ENCODE measurements at places on chromosomes 16 and 17.

- DNase-seq, result peak; percentile 13
Observed at GRCh38 chr16:1297018-1297696, 12.3 kb upstream of the UBE2I start.

DNA sequence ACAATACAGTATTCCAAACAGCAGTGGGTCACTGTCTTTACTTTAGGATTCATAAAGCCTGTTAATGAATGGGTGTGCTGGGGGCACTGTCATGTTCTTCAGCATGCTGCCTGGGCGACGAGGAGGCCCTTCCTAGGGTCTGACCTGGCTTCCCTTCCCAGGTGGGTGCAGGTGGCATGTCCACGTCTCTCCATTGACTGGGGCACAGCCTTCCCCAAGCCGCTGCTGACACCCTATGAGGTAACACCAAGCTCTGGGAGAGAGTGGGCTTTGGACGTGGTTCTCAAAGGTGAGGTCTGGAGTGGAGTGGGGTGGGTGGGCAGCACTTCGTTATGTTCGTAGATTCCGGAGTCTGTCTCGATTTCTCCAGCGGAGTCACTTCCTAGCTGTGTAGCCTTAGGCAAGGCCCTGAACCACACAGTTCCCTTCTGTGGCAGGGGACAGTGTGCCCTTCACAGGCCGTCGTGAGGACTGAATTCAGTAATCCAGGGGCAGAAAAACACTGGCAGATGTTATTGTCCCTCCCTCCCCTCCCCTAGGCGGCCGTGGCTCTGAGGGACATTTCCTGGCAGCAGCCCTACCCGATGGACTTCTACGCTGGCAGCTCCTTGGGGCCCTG lies 771 bp upstream of the OVCA2 start:
- no peak for DNase-seq

DNA sequence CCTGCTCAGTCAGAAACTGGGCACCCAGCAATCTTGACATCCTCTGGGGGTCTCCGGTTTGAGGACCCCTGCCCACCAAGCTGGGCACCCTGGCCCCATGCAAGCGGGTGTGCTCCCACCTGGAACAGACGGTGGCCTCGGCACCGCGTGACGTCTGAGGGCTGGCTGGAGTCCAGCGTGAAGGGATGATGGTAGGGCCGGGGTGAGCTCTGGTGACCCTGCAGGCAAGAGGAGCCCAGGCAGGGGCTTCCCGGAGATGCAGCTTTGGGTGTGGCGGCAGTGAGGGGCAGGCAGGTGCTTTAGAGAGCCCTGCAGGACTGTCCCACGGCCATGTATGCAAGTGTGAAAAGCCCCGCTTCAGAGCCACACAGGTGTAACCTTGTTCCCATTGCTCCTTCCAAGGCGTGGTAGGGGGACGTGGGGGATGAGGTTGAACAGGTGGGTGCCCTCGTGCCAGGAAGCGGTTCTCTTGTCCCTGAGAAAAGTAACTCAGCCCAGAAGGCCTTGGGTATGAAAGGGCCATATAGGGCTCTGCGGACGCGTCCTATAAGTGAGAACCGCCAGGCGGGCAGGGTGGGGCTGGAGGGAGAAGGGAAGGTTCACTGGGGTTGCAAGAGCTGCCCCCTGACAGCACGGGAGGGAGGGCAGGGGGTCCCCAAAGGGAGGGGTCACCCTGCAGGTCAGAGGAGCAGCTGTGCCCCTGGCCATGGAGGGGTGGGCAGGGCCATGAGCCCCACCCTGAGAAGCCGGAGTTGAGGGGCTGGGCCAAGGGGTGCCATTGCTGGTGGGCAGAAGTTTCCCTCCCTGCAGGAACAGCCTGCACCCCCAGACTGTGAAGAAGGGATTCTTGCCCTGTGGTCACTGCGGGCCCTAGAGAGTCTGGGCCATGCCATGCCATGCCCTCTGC lies 9.2 kb downstream of the RGS11 start:
- DNase-seq, result no peak

DNA sequence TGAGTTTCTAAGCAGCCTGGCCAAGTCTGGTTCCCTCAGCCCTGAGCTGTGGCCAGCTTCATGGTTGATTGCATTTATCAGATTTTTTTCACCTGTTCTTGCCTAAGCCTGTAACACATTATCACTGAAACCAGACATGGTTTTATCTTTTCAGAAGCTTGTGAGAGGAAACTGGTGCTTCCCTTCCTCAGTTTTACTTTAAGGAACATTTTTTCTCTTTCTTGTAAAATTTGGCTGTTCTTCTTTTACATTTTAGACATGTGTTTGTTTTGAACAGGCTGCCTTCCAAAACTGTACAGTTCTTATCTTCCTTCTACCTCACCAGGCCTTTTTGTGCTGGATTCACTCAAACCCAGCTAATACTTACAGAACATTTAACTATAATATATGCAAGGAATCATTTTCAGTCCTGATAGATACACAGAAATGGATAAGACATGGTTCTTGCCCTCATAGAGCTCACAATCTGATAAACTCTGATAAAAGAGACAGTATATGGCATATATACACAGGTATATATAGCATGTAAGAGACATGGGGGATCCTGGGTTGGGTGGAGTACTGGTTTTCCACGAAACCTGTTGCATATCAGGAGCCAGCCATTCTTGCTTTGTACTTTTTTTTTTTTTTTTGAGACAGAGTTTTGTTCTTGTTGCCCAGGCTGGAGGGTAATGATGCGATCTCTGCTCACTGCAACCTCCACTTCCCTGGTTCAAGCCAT lies 44.5 kb downstream of the ZNRF1 start:
- DNase-seq, result peak; percentile 29

DNA sequence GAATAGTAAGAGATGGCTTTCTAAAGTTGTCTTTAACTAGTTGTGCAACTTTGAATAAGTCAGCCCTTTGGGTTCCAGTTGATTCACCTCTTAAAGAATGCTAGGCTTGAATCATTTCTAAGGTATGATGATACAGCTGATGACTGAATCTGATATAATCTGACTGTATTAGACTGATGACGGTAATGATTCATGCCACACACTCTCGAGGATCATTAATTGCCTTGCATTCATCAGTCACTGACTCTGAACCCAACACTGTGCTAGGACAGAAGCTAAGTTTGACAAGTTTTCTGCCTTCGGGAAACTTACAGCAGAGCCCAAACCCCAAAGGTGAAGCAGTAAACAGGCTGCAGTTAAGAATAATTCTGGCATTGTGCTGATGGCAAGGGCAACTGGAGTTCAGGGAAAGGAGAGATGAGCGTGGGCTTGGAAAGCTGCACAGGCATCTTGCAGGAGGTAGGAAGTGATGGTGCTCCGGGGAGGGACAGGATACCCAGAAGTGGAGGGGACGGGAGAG lies 25.8 kb downstream of the ASIC2 start:
- DNase-seq, result peak; percentile 5

DNA sequence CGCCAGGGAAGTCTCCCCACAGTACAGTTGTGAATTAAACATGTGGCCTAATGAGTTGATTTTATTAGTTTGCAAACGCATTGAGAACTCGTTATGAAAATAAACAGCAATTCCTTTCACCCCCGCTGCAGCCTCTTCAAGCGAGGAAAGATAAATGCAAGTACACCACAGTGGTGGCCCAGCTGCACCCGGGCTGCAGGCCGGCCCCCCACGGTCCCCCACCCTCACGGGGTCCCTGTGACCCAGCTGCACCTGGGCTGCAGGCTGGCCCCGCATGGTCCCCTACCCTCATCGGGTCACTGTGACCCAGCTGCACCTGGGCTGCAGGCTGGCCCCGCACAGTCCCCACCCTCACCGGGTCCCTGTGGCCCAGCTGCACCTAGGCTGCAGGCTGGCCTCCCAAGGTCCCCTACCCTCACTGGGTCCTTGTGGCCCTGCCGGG lies 32.2 kb downstream of the SDK2 start:
- no peak for DNase-seq

DNA sequence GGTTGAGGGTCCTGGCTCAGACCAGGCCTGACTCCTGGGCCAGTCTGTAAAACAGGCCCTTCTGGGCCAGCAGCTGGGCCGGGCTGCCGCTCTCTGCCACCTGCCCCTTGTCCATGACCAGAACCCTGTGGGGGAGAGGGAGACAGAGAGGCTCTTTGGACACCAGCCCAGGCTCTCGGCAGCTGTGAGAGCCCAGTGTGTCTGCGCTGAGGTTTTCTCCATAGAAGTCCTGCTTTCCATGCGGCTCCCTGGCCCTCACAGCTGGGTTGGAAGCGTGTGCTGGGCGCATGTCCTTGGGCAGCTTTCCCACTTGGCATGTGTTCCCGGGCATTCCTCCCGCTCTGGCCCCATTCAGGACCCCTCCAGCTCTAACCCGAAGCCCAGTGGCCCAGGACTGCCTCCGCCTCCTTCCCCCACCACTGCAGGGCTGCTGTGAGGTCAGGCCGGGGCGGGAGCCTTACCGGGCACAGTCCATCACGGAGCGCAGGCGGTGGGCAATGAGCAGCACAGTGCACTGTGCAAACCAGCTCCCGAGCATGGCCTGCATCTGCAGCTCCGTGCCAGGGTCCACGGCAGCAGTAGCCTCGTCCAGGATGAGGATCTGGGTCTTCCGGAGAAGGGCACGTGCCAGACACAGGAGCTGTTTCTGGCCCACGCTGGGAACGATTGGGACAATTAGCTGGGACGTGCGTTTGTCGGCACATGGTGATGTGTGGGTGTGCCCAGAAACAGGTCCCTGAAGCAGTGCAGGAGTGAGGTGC lies 73.0 kb downstream of the ABCC6 start:
- DNase-seq, result peak; percentile 29

- peak; percentile 5 for DNase-seq
Observed at GRCh38 chr17:16046966-16047365, 47.3 kb downstream of the TTC19 start.

DNA sequence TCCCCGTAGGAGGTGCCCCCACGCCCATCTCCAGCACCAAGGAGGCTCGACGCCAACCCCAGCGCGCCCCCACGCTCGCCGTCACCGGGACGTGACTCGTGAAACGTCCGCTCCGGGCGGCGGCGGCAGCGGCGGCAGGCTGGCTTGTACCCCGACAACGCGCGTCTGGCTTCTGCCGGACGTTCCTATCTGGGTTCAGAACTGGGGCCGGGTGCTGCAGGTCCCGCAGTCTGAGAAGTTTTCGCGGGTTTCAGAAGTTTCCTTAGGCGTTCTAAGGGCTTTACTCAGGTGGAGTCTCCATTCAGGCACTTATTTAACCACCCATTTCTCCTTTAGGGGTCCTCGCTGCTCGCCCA lies 672 bp upstream of the ALKBH5 start:
- DNase-seq, result peak; percentile 94

DNA sequence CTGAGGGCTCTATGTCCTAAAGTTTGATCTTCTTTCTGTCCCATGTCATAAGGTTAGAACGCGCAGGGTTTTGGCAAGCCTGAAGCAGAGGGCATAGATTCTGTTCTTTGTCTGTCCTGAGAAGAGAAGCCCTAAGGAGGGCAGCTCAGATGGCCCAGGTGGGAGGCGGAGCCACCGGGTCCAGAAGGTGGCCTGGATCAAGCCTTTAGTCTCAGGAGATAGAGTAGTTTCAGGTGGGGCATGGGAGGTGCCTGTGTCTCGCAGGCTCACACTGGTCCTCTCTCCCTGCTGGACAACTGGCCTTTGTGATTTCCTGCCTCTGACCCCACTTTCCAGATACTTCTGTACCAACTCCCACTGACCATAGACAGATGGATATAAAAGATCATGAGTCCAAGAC lies 44.2 kb upstream of the DNAJA2 start:
- no peak for DNase-seq

DNA sequence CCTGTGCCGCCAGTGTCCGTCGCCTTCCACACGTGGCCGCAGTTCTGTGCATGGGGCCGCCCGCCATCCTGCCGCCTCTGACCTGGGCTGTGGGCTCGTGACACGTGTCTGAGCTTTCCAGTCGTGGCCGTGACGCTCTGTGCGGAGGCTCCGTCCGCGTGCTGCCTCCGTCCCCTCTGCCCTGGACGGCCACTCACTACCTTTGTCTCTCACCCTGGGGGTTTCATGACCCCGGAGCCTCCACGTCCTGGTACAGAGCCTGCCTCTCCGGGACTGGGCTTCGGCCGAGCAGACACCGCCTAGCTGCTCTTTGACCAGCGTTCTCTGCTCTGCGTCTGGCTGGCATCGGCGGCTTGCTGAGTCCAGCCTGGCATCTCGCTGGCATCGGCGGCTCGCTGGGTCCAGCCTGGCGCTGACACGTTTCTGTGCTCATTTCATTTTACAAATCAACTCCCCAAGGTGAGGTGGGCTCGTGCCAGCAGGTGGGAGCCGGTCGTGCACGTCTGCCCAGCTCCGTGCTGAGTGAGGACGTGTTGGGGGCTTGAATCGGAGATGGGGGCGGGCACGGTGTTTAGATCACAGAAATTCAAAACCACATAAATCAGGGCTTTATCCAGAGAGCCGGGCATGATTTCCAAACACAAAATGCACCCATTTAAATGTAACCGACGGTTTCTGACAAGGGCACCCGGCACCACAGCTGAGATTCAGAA lies 44.3 kb upstream of the GNG13 start:
- DNase-seq, result no peak

DNA sequence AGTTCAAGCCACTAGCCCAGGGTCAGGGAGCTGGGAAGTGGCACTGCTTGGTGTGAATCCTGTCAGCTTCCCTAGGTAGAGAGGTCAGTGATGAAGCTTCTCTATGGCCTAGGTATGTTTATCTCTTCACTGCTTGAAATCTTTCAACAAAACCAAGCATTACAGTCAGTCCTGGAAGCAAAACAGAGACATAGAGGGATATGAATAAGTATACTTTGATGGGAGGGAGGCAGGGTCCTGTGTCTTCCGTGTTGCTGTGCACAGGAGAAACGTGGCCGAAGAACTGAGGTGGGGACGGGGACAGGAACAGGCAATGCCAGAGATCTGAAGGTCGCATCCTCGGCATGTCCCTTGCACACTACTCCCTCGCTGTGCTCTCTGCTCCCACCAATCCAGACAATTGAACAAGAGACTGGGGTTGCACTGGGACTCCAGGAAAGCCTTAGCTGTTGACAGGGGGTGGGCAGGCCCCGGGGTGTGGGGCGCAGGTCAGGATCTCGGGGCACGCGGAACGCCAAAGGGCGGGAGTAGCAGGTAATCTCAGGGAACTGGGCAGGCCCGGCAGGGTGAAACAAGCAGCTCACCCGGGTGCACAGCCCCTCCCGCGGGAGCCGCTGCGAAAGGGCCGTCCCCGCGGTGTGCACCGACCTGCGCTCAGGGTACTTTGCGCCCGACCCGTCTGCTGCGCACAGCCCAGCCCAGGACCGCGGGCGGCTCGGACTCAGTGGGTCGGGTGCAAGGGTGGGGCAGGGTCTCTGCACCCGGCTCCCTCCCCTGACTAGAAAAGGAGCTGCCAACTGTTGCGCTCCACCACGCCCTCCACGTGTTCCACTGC lies at the start of gene MT1H:
MT1H (plus strand) TSS at position 810 of the 835 bp plus-strand sequence. CDS start 71 bp downstream, outside the sequence.
- no peak for DNase-seq

DNA sequence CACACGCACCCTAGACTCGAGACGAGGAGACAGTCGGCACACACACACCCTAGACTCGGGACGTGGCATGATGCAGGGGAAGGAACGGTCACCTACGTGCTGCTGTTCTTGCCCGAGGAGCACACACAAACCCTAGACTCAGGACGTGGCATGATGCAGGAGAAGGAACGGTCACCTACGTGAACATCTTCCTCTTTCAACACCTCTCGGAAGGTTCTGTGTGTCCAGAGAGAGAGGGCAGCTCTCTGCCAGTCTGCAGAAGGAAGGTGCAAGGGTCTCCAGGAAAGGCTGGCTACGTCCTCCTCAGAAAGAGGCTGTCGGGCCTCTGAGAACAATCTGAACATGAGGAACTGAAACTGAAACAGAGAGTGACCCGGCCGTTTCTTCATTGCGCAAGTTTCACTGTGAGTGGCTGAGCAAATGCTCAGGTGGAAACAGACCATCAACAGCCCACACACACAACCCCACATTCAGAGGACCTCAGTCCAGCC lies 43.4 kb downstream of the ZNF276 start:
- DNase-seq, result no peak
